ENCODE measurements at places on chromosomes 6 and 20.
A peak's percentile ranks its signal among the peaks of the same experiment; 100 is the strongest.

DNA sequence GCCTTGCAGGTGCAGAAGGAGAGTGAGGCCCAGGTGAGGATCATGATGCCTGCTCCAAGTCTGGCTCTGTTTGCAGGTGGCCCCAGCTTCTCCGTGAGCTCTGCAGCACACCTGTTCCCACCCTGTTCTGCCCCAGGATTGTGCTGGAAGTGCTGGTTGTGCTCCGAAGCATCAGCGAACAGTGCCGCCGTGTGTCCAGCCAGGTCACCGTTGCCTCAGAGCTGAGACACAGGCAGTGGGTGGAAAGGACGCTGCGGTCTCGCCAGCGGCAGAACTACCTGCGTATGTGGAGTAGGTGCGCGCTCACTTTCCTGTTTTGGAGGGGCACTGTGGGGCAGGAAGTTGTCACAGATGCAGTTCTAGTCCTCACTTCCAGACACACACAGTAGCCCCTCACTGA is 25.0 kb downstream of the ERMARD start:
- no peak for DNase-seq

DNA sequence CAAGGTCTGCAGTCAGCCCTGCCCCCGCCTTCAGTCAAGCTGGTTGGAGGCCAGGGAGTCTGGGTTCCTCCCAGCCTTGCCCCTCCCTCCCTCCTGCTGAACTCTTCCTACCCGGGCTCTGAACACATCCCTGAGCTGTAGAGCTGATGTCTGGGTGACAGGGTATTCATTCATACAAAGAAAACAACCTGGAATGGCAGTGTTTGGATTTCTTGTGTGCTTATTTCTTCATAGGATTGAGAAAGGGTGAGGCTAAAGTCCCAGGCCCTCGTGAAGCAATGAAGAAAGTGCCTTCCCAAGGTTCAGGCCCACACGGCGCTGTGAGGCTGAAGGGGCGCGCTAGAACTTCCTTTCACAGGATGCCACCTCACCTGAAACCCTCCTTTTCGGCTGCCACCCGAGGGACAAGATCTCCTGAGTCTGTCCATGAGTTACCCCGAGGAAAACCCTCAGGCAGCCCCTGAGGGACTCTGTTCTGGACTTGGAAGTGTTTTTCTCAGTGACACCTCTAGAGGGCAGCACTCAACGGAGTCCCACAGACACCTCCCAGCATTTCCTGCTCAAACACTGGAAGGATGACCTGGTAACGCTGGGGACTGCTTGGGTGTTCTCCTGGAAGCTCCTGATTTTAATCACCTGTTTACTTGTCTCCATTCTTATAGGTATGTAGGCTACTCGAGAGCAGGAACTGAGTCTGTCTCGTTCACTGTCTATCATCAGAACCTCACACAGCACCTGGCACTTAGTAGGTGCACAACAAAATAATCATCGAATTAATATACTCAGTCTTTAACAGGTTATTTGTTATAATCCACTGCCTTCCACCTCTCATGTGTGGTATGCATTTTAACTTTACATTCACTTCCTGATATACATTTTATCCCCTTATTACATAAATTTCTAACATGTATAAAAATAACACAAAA is 11.8 kb upstream of the GSTA1 start:
- DNase-seq = peak; percentile 14

GRCh38 chr20:31392836-31393235 is 2.4 kb upstream of the DEFB119 start:
- DNase-seq = no peak

- peak; percentile 53 for DNase-seq
Measured at GRCh38 chr6:32153564-32154513, at the start of gene PPT2. TSS of gene PPT2 (plus strand) at chr6:32154141. CDS start at chr6:32154595, 454 bp downstream.

DNA sequence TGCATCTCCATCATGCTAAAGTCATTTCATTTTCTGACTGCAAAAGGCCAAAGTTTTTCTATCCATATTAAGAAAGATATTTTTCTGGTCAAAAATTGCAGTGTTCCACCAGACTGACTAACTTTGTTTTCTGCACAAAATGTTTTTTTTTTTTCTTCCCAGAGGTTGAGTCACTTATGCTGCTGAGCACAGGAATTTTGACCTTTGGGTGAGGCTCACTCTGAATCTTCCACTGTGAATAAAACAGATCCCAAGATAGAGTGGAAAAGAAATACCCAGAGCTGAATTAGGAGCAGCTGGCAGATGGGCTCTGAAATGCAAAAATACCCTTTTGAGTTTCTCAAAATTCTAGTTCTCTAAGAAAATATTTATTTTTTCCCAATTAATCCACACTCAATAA is 996.8 kb downstream of the KIF16B start:
- no peak for DNase-seq
